ENCODE measurements at places on chromosomes 1 and 21.
A peak's percentile ranks its signal among the peaks of the same experiment; 100 is the strongest.

DNA sequence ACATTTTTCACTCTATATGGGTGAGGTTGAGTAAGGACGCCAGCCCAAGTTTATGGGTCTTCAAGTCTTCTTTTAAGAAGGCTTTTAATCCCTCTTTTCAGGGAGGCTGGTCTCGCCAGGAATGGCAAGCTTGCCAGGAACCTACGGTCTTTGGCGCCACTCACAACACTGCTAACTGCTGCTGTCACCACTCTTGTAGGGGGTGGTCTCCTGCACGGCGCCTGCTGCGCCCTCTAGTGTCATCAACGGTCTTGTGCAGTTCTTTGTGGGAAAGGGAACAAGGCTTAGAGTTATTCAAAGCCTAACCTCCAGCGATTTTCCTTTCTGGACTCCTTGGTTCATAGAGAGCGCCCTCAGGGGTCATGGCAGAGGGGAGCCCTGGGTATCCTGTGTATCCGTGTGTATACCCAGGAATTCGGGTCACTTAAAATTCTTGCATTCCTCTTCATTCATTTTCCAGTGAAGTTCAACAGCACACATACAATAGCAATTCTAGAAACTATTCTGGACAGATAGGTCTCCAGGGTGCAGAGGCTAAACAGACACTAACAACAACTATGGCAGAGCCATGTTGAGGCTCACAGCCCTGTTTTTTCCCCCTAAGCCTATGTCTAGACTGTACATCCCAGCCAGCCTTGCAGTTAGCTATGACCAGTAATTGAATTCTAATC, 392.8 kb upstream of the CAMK1G start:
- DNase-seq = no peak

GRCh38 chr1:32216566-32216965, 5.6 kb downstream of the TMEM234 start:
- DNase-seq = no peak

DNA sequence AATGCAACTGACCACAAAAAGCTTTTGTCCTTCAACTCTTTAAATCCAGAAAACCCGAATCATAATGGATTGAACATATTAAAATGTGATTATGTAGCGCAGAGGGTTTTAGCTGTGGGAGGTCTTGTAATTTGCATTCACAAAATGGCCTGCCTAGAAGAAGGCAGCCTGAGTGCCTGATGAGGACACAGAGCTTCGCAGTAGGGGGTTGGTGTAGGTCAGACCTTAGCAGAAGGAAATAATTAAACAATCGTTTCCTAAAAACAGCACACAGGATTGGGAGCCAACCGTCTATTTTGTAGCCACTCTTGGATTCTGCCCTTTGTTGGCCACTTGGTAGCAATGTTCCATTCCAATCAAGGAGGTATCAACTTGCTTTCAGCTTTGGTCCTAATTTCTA, 195.7 kb upstream of the KIAA0040 start:
- no peak for DNase-seq

DNA sequence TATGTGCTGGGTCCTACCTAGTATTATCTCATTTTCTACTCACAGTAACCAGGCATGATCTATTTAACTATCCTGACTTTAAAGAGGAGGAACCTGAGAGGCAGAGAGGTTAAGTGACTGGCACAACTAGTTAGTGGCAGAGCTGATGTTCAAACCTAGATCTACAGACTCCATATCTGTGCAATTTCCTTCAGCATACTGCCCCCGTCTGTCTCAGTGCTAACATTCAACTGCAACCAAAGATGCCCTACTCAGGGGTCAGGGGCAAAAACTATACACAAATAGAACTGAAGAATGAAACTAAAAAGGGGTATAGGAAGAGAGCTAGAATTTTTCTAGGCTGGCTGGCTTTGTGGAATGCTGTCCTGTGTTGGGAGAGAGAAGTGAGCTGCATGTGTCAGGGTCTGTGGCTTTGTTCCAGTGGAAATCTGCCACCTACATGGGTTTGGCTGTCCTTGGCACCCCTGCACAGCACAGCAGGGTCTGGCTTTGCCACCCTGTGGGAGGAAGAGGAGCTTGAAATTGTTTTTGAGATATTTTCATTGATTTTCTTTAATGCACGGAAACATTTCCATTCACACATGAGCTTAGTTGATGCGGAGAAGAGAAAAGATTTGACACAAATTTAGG, 368.5 kb downstream of the RPS6KC1 start:
- no peak for DNase-seq

- no peak for DNase-seq
Measured at GRCh38 chr1:218565377-218565776, 220.2 kb downstream of the TGFB2 start.

DNA sequence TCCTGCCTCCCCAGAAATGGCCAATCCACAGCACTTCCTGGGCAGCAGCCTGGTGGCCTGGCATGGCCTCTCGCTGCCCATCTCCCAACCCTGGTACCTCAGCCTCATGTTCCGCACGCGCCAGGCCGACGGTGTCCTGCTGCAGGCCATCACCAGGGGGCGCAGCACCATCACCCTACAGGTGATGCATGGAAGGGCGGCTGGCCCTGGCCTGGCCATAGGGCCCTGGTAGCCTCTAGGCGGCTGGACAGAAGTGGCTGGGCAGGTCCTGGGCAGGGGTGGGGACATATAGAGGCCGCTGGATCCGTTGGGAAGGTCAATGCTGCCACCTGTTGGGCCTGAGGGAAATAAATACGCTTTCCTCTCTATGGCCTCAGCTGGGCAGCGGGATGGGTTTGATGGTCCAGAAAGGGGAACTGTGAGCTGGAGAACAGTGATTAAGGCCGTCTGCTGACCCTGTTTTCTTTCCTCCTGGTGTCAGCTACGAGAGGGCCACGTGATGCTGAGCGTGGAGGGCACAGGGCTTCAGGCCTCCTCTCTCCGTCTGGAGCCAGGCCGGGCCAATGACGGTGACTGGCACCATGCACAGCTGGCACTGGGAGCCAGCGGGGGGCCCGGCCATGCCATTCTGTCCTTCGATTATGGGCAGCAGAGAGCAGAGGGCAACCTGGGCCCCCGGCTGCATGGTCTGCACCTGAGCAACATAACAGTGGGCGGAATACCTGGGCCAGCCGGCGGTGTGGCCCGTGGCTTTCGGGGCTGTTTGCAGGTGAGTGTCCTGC, 14.4 kb downstream of the CELSR2 start:
- peak; percentile 90 for DNase-seq

- DNase-seq = no peak
Measured at GRCh38 chr21:42251654-42252324, 32.8 kb downstream of the ABCG1 start.

DNA sequence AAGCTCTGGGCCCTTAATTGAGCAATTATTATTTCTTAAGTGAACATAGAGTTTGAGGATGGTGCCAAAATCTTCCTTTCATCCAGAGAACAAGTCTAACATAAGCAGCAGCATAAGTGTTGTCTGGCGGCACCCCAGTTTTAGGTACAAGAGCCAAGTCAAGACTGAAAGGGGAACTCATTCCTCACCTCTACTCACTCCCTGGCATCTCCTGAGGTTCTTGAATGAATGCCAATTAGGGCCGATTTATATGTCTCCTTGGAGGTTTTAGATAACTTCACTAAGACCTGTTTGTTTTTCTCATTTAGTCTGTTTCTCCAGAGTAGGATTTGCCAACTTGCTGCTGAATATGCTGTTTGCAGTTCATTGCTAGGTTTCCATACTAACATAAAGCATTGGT, 42.6 kb upstream of the ADGRL2 start:
- DNase-seq = no peak

- DNase-seq = no peak
Measured at GRCh38 chr1:8118031-8118451, 91.9 kb upstream of the ERRFI1 start.

GRCh38 chr1:186487163-186487562, 26.2 kb upstream of the PDC start:
- DNase-seq = no peak

DNA sequence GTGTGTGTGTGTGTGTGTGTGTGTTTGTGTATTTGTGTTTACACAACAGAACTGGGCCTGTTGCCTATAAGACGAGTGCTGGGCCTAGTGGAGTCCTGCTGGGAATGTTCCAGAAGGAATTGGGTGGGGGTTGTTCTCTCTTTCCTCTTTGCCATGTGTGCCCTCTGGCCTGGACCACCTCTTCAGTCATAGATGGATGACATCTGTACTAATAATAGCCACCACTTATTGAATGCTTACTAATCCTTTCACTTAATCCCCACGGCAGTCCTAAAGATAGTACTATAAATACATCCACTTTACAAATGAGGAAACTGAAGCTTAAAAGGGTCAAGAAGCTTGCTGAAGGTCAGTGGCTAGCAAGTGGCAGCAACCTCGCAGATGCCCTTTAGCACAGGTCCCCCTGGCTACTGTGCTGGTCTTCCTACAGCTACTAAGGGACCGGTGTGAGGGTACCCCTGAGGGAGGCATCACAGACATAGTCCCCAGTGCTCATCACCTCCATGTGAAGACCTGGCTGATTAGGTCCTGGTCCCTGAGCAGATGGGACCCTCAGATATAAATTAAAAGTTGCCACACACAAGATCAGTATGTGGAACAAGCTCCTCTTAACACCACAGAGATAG, 55.2 kb upstream of the KIF1B start:
- DNase-seq = no peak
